Islet precursor cell (in vitro differentiated cells): ENCODE measurements at places on chromosomes 3 and 15.

- DNase-seq = no peak
Observed at GRCh38 chr15:63306492-63307073, 29.2 kb downstream of the APH1B start.

- no peak for DNase-seq
Observed at GRCh38 chr3:162122405-162122804, 625.8 kb downstream of the OTOL1 start.

GRCh38 chr15:85788771-85789495 is 5.8 kb downstream of the KLHL25 start:
- DNase-seq = no peak

- no peak for DNase-seq
Observed at GRCh38 chr3:167287308-167287707, 92.8 kb downstream of the ZBBX start.

DNA sequence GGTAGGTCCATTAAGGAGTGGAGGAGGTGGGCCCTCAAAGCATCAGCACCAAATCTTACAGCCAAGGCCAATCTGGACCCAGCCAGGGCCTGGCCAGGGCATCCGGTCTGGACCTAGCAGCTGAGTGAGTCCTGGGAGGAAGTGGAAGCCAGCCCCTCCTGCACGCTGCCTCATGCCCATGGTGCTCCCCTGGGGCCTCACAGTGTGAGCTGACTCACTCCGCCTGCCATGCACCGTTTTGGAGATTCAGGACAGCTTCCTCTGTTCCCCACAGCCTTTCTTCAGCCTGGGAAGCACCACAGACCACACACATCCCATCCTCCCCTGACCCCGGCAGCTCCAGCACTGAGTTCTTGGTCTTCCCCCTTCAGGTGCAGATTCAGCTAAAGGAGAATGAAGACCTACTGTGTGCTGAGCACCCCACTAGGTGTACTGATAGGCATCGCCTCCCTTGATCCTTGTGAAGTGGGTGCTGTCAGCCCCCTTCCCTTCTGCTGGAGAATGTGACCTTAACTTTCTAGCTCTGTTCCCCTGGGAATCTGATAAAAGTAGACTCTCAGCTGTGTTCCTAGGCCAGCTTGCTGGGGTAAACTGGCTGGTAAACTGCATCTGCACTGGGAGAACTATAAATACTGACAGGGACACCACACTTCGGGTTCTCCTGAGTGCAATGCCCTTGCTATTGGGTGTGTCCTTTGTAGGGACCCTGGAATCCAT is 36.8 kb upstream of the SEC13 start:
- peak; percentile 71 for DNase-seq

DNA sequence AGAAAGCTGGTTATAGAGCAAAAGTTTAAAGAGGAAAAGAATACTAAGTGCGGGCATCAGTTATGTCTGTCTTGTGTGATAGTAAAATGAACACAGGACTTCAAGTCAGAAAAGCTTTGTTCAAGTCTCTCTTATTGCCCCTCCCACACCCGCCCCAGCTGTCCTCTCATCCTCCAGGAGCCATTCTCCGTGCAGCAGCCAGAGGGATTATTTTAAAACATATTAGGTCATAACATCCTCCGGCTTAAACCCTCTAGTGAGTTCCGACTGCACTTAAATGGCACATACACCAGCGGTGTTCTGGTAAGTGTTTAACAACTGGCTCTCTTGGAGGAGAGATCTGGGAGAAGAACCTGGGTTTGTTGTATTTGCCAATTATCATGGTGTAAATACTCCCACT is 104.8 kb upstream of the TNFAIP8L3 start:
- DNase-seq = no peak

DNA sequence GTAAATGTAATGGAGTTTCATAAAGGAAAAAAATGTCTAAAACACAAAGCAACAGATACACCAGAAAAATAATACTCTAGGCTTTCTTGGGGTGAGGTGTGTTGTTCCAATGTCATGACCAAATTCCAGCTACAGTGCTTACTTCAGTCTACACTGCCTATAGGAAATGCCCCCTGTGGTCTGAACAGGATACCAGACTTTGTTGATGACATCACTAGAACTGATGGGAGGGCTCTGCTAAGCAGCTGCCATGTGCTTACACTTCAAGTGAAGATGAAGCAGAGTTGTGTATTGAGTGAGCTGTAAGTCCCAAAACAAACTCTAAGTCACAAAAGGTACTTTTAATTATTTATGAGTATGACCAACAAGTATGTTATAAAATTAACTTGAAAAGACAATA is 456.1 kb upstream of the IL12A start:
- DNase-seq = no peak

GRCh38 chr3:153210146-153210545 is 48.1 kb downstream of the RAP2B start:
- DNase-seq = no peak

DNA sequence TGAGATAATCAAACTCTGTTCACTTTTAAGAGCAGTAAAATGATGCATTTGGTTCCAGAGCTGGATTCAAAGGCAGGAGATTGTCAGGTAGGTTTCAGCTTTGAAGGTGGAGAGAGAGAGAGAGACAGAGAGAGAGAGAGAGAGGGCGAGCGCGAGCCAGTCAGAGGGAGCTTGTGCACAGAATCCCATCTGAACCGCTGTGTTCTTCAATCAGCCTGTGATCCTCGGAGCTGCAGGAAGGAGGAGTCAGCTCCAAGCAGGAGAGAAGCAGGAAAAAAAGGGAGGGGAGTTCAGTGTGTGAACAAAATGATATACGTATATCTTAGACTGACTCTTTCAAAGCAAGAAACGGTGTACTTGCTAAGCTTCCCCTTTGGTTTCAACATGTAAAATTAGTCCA is at the start of gene GPR149:
Gene GPR149 (minus strand): TSS at position 177 of the 400 bp plus-strand sequence. CDS start 575 bp downstream, outside the sequence.
- peak; percentile 77 for DNase-seq

DNA sequence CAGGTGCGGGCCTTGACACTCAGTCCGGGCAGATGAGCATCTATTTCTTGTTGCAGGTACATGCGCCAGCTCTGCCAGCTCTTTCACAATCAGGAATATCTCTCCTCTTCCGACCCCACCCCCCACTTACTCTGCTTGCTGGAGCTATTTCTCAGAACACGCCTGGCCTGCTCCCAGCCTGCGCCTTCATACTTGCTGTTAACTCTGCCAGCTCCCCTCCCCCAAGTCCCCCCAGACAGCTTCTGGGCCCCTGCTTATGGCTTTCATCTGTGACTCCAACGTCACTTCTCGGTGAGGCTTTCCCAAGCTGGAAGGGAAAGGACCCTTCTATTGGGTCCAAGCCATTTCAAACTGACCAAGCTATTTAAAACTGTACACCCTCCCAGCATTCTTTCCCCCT is 15.2 kb downstream of the MAGEF1 start:
- DNase-seq = peak; percentile 54

DNA sequence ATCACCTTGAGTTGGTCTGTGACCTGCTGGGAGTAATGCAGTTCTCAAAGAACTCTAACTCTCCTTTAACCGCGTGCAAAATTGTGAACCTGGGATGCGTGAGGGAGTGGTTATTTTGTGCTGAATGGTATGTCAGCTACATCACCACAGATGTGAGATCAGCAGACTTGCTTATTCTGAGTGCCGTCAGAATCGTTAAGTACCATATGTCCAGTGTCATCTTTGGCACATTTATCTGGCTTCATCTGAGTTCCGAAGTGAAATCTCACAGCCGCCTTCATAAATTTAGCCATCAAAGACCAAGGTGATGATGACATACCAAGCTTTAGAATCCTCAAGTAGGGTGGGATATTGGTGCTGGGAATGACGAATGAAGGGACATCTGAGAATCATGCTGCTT is 347.2 kb upstream of the TPRG1 start:
- no peak for DNase-seq

DNA sequence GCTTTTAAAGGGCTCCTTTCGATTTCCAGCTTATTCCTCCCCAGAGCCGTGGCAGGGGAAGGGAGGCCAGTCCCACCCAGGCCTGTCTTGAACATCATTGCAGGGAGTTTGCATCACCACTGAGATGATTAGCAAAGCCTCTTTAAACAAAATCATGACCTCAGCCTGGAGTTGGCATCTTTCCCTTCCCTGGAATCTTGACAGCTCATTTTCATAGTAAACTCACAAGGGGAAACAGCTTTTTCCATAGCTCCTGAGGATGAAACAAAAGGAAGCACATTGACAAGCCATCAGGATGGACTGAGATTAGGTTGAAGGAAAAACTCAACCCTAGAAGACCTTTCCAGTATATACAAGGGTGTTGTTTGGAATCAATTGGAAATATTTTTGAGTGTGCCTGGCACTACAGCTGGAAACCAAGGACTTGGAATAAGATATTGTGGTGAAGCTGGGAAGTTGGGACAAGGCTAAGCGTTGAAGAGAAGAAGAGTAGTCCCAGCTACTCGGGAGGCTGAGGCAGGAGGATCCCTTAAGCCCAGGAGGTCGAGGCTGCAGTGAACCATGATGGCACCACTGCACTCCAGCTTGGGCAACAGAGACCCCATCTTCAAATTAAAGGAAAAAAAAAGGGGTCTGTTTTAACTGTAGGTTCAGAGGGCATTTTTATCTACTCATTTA is 3.1 kb upstream of the LARP6 start:
- no peak for DNase-seq

DNA sequence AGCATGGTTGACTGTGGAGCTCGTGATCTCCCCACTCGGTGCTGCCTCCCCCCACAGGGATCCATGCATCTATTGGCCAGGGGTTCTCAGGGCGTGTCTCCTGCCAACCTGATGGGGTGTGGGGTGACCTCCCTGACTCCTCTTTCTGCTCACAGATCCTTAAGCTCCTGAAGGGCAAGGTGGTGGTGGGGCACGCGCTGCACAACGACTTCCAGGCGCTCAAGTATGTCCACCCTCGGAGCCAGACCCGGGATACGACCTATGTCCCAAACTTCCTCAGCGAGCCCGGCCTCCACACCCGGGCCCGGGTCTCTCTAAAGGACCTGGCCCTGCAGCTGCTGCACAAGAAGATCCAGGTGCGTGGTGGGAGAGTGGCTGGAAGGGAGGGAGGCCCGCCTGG is 7.9 kb downstream of the AEN start:
- no peak for DNase-seq

- DNase-seq = peak; percentile 1
Observed at GRCh38 chr3:49992326-49992725, 52.4 kb downstream of the RBM6 start.

DNA sequence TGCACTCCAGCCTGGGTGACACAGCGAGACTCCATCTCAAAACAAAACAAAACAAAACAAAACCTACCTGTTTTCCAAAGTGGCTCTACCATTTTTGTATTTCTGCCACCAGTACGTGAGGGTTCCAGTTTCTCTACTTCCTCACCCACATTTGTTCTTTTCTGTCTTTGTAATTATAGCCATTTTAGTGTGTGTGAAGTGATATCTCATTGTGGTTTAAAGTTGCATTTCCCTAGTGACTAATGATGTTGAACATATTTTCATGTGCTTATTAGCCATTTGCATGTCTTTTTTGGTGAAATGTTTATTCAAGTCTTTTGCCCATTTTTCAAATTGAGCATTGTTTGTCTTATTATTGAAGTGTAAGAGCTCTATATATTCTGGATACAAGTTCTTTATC is 50.7 kb downstream of the TRA2B start:
- DNase-seq = no peak

DNA sequence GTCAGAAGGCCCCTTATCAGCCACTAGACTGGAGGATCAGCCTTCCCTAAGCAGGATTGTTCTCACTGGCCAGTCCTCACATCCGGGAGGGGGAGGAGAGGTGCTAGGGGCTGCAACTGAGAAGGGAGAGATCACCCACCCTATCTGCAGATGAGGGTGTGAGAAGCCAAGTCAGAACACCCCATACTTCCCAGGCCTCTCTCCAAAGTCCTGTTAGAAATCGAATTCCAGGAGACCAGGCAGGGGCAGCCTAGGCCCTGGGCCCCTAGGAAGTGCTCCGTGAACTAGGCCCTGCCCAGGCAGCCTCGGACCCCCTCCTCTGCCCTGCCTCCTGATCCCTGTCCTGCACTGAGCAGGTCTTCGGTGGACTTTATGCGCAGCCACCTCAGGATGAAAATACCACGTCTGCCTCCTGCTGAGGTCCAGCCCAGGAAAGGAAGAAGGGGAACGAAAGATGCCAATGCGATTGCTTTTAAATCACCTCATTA is 933 bp downstream of the DZIP1L start:
- peak; percentile 72 for DNase-seq

DNA sequence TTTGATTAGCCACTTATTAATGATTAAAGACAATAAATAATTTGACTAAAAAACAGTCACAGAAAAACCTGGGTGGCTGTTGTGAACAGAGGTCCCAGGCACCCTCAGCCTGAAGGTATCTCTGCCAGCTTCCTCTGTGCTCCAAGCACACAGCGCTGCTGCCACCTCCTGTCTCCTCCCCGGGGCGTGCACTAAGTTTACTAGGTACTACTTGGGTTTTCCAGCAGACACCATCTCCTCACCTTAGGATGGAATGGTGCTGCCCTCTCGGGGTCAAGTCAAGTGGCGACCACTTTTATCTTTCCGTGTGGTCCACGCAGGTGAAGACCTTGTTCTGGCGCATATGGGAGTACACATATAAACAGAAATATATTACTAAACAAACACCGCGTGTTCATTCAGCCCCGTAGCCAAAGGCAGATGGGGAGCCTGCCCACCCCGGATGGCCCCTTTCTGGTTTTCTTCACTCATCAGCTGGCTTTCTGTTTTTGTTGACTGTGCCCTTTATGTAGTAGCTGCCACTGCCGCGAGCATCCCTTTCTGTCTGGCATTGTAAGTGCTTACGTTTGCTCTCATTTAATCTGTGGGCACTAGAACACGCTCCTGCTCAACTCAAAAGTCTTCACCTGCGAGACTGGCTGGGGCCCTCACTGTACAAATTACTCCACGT is 128.0 kb downstream of the LRIG1 start:
- peak; percentile 83 for DNase-seq

DNA sequence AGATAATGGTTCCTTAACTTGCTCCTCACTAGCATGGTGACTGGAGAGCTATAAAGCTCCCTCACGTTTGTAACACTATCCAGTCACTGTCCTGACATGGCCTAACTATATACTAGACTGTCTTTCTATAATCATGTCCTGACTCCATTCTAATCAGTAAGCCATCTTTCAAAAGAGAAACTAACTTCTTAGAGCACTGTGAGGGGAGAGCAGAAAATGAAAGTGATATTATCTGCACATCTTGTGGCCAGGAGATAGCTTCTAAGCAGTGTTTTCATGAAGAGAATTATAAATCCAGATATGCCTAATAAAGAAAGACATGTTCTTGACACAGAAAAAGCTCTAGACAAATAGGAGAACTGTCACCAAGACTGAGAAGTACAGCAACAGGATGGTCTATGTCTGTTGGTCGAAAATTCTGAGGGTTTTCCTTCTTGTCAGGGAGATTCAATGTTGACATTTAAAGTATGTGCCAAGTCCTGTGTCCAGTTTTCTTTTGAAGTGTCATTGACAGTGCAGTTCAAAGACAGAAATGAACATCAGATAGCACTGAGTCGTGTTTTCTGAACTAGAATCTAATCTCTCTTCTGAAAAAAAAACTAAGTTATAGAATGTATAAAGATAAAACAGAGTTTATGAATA is 230.6 kb upstream of the PEX5L start:
- no peak for DNase-seq

DNA sequence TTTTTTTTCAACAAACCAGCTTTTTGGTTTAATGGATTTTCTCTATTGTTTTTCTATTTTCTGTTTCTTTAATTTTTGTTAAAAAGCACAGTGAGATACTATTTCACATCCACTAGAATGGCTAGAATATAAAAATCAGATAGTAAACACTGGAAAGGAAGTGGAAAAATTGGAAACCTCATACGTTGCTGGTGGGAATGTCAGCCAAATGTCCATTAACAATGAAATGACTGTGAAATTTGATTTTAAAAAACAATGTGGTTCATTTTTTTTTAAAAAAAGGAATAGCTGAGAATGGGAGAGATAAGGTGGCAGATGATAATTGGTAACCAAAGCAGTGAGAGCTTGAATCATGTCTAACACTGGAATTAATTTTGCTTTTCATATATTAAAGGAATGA is 19.9 kb downstream of the NR2C2 start:
- no peak for DNase-seq
